ENCODE measurements at places on chromosomes 1 and 21.
A peak's percentile ranks its signal among the peaks of the same experiment; 100 is the strongest.

GRCh38 chr21:39118604-39119215 is 64.5 kb downstream of the PSMG1 start:
- no peak for DNase-seq

GRCh38 chr1:5660141-5660935 is 331.9 kb downstream of the NPHP4 start:
- no peak for DNase-seq

GRCh38 chr1:150567717-150568593 is 11.5 kb downstream of the MCL1 start:
- DNase-seq = peak; percentile 96

- peak; percentile 56 for DNase-seq
Observed at GRCh38 chr1:170351366-170351946, 180.5 kb upstream of the GORAB start.

DNA sequence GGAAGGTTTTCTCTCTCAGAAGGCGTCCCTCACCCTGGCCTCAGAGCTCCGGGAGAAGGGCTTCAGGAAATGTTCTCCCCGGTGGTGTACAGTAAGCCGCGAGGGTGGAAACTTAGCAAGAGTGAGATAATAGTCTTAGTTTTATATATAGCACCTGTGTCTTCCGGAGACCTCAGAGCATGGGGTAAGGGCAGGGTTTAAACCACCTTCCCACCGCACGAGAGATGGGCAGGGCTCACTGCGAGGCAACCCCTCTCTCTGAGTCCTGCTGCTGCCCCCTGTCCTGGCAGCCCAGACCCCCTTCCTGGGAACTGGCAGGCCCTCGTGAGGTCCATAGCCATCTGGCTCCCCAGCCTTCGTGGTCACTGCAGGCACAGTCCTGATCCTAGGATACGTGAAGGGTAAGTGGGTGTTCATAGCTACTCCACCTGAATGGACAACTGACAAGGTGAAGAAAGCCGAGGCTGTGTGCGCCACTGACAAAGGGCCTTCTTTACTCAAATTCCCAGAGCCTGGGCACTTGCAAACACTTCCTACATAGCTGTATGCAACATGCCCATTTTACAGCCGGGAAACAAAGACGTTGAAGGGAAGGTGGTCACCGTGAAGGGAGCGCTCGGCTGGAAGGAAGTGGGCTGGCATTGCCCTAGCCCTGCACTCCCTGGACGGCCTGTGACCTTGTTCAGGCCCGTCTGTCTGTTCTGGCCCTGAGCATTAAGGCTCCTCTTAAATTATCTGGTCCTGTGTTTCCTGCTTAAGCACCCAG is 26.9 kb downstream of the ITPKB start:
- no peak for DNase-seq

GRCh38 chr1:56516539-56517252 is 62.7 kb downstream of the PLPP3 start:
- DNase-seq = peak; percentile 24

DNA sequence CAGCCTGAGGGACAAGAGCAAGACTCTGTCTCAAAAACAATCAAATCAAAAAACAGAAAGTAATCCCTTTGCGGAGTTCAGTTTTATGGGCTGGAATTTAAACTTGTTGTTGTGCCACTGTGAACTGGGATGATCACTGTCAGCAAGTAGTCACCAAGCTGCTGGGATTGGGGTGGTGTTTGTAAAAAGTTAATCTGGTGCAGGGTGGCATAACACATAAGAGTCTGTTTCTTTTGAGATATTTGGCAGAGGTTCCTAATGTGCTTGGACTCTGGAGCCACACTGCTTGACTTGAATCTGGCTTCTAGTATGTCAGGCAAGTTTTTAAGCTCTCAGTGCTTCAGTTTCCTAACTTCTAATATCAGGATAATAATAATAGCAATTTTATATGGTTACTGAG is 6.6 kb downstream of the CLIC4 start:
- no peak for DNase-seq

DNA sequence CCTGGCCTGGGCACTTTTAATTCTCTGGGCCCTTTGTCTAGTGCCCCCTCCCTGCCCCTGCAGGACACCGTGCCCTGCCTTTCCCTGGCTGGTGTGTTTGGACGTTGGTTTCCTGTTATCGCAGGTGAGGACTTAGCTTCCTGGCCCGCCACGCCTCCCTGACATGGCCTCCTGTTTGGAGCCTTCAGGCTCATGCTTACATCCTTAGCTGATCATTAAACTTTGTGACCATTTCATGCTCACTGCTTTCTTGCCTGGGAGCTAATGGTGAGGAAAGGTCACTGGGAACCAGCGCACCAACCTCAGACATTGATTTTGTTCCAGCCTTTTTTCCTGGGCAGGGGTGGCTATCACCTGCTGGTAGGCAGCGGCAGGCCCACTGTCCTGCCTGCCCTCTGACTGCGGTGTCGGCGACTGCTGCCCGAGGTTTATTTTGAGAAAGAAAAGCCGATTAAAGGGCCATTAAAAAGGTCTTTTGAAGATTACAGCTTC is 3.7 kb downstream of the PFKL start:
- no peak for DNase-seq

- no peak for DNase-seq
Observed at GRCh38 chr1:111442457-111442856, 6.6 kb downstream of the WDR77 start.

GRCh38 chr1:44367944-44368343 is 12.9 kb upstream of the ERI3 start:
- DNase-seq = no peak

DNA sequence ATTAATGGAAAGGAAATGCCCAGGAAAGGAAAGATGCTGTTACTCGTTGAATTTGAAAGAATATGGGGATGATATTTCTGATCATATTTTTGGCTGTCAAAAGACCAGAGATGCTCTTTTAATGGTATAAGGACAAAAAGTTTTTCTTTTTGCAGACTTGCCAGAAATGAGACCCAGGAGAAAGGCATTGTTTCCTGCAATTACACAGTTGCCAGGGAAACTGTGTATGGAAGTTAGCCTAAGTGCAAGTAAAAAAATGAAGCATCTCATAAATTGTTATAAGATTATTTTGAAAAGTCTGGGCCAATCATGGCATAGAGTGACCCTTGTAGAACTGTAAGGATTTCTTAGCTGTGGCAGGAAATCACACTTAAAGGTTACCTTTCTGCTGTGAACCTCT is 155.7 kb upstream of the BEND5 start:
- no peak for DNase-seq

GRCh38 chr1:158107916-158108315 is 72.8 kb upstream of the CD1D start:
- no peak for DNase-seq

DNA sequence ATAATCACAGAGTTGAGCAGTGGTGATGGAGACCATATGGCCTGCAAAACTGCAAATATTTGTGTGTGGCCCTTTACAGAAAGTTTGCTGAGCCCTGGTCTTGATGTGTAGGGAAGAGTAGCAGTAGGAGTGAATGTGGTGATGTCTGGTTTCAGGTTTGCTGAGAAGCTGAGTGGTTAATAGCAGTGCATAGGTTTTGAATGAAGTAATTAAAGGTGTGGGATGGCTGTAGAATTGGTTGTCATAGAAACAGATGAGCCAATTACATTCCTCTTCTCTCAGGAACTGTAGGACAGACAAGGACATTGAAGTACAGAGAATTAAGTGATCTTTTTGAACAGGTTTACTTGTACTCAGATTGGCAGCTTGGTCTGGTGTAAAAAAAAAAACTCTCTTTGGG is 37.4 kb downstream of the PRDM2 start:
- DNase-seq = no peak

- peak; percentile 1 for DNase-seq
Observed at GRCh38 chr1:102640872-102641271, 467.4 kb downstream of the COL11A1 start.

All from fibroblast of upper back skin (primary cell).